WTC11 (cell line): ENCODE measurements at places on chromosomes 6 and 20. TPM values are rescaled to one million over a fixed set of nuclear protein-coding genes. Genes with fewer than 3 reads are reported as not detected.

DNA sequence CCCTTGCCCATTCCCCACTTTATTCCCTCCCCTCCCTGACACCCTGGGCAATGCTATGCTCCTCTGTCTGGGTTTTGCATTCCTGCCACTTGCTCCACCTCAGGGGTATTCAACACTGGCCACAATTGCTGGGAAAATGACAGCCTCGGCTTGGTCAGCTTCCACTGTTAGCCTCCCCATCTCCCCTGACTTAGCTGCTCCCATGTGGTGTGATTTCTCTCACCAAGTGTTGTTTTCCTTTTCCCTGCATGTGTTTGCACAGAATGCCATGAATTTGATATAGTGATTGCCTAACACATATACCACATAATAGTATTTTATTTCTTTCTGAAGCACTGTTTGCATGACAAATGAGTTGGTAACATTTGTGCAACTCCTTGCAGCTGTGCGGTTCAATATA is 1.4 kb upstream of the LEMD2 start:
- H3K4me1 ChIP-seq = peaks cover 84% of the 10 kb centered on the region
- DNase-seq = no peak
- H3K27me3 ChIP-seq = no peaks in the 10 kb centered on the region

DNA sequence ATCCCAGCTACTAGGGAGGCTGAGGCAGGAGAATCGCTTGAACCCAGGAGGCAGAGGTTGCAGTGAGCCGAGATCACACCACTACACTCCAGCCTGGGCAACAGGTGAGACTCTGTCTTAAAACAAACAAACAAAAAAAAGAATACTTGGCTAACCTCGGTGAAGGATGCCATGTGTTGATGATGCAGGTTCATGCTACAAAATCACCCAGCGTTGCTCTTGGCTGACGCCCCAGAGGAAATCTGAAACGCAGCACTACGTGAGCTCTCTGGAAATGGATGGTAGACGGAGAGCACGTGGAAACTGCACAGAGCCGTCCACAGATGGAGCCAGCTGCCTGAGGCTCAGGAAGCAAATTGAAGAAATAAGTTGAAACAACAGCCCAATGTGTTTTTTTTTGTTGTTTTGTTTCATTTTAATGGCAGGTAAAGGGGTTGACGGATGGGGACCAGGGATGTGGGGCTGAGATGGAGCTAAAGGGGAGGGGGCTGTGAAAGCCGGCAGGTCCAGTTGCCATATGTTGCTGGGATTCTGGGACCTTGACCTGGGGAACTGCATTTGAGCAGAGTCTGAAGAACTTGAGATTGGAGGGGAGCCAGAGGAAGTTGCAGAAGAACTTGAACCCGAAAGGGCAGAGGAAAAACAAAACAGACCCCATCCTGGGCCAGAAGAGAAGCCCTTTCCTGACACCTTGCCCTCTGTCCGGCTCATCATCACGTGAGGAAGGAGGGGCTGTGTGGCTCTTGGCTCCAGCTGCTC is 12.8 kb upstream of the MANBAL start:
- peaks cover 20% of the 10 kb centered on the region for H3K4me1 ChIP-seq
- H3K4me3 ChIP-seq = no peak overlapping the region
- H3K27me3 ChIP-seq = no peaks in the 10 kb centered on the region; the same call in 1 of the 2 replicates
- DNase-seq = no peak
- no peaks in the 10 kb centered on the region for H3K36me3 ChIP-seq

- peak; percentile 63 for DNase-seq
- H3K4me1 ChIP-seq = peaks cover 21% of the 10 kb centered on the region
- no peaks in the 10 kb centered on the region for H3K36me3 ChIP-seq
- H3K27me3 ChIP-seq = no peaks in the 10 kb centered on the region
Observed at GRCh38 chr20:46215913-46216707, 92.2 kb downstream of the CDH22 start.

Gene CST2
- not detected in 3 replicates for total RNA-seq

Gene SDC4
- 64.0 to 69.6 TPM (median 69.5 TPM) in 3 replicates for total RNA-seq
